ENCODE measurements at places on chromosomes 3 and 15.

GRCh38 chr3:139534455-139534812 is 5.1 kb downstream of the RBP1 start:
- no peak for DNase-seq

- DNase-seq, result no peak
These were observed 908 bp upstream of the ADPGK start for GRCh38 chr15:72784456-72784876.

GRCh38 chr3:8730656-8731055 is 2.9 kb upstream of the CAV3 start:
- no peak for DNase-seq

DNA sequence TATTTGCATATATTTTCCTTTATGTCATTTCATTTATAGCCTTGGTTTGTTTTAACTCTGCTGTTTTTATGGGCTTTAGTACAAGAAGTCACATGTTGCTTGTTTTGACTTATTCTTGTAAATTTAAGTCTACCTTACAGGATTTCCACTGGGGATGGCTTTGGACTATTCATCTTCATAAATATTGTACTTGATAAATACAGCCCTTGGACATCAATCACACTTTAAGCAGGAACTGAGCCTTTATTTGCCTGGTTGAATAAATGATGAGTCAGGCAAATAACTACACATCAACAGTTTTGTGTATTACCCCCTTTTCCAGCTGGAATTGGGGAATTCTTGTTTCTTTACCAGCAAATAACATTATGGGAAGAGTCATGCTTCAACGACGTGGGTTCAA is 286.0 kb downstream of the CNTN3 start:
- DNase-seq, result no peak

- no peak for DNase-seq
These were observed 306.4 kb upstream of the CNTN3 start for GRCh38 chr3:74920721-74921350.

DNA sequence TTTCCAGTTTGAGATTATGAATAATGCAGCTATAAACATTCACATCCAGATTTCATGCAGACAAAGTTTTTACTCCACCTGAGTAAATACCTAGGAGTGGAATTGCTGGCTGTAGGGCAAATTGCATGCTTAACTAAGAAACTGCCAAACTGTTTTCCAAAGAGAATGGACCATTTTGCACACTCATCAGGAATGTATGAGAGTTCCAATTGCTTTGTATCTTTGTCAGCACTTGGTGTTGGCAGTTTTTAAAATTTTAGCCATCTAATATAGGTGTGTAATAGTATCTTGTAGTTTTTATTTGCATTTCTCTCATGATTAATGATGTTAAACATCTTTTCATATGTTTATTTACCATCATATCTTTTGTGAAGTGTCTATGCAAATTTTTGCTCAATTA is 40.6 kb upstream of the TRIM59 start:
- no peak for DNase-seq

GRCh38 chr15:47514200-47514652 is 203.1 kb upstream of the SEMA6D start:
- no peak for DNase-seq

DNA sequence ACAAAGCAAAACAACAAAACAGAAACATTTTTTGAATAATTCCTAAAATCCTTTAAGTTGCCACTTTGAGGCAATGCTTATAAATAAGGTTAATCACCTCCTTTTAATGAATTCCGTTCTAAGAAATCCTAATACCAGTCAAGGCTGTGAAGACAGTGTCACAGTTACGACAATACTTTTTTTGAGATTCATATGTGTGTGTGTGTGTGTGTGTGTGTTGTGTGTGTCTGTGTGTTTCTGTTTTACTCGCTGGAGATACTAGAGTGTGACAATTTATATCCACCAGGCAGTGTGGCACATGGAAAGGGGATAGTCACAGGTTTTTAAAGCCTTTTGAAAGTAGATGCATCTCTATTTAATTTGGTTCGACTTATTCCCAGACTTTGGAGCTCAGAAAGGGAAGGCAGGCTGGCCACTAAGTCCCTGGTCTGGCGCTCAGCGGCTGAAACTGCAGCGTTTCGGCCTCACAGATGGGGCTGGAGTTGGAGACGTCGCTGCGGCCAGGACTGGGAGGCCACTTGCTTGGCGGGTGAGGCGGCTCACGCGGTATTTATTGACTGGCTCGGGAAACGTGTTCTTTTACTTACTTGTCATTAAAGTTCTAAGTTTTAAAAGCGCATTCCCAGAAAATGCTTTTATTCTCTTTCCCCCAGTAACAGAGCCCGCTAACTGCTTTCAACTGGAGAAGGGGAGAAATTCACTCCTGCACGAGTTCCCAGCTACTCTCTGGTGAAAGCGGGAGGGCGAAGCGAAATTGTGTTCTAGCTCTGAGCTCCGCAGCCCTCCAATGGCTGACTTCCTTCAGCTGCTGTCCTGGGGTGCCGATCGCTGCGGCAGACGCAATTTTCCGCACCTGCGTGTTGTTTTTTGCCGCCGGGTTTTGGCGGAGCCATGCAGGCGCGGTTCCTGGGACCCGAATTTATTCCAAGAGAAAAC is 13.7 kb downstream of the ZIC1 start:
- DNase-seq, result no peak

GRCh38 chr3:190024912-190025311 is 95.8 kb downstream of the P3H2 start:
- no peak for DNase-seq

DNA sequence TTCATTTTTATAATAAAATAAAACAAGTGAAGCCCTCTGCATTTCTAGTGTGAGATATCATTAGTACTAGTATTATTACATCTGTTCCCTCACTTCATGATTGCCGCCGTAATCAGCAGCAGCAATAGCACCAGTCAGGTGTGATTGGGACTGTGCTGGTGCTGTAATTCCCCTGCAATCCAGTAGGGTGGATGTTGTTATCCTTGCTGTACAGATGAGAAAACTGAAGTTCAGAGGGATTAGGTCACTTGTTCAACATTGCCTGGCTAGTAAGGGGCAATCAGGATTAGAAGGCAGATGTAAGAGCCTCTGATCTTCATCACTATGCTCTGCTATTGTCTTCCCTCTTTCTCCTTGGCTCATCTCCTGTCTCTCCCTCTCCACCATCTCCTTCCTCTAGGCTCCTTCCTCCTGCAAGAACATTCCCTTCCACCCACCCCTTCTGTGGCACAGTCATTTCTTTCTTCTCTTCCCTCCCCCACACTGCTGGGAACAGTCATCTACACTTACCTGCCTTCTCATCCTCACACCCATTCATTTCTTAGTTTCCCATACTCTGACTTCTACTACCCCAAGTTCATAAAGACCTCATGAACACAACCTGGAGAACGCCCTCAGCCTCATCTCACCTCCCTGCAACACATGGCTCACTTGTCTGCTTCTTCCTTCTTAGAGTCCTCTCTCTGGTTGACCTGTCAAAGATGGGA is 29.7 kb downstream of the CRYGS start:
- DNase-seq, result no peak

GRCh38 chr3:160725338-160725737 is 30.7 kb upstream of the PPM1L start:
- no peak for DNase-seq

- no peak for DNase-seq
These were observed 22.2 kb downstream of the IQSEC1 start for GRCh38 chr3:13051066-13051465.

DNA sequence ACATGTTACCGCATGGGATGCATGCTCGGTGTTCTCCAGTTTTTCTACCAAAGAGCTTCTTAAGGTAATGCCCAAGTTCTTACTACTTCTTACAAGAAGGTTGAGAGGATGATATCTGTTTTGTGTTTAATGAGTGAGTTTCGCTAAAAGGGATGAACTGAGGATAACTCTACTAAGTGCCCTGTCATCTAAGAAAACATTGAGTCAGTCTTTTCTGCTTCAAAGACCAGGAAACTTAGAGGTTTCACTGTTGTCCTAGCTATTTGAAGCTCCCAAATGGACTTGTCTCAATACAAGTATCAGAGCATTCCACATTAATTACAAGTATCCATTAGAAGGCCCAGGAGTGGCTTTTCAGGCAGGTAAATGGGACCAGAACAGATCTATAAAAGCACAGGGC is 296.2 kb downstream of the KBTBD8 start:
- DNase-seq, result no peak

DNA sequence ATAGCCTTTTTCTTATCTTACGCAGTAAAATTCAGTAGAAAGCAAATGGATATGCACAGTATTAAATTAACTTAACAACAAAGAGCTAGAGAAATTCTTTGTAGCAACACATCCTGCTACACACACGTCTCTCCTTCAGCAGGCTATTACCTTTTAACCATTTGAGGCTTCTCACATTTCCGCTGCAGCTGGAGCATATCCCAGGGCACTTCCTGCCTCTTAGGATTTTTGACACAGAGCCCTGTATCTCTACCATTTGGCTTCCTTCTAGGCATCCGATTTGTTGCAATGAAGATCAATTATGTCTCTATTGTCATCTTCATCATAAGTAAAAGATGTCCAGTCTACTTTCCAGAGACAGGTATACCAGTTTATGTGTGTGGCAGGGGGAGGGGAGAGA is 292.4 kb upstream of the CBLB start:
- no peak for DNase-seq

GRCh38 chr3:192675958-192676649 is 51.2 kb downstream of the FGF12 start:
- DNase-seq, result no peak

- DNase-seq, result peak; percentile 14
These were observed 545 bp upstream of the RFX7 start for GRCh38 chr15:56244038-56244810.

DNA sequence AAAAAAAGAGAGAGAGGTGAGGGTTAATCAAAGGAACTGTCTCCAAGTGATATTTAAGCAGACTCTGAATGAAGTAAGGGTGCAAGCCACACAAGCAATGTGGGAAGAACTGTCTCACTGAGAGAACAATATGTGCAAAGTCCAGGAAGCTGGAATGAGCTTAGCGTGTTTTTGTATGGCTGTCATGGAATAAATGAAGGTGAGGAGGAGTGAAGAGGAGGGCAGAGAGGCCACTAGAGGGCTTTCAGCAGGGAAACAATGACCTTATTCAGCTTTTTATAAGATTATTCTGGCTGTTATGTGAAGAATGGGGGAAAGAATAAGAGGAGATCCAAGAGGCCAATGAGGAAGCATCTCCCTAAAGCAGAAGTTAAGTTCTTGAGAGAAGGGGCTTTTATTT is 86.9 kb upstream of the COL8A1 start:
- no peak for DNase-seq

DNA sequence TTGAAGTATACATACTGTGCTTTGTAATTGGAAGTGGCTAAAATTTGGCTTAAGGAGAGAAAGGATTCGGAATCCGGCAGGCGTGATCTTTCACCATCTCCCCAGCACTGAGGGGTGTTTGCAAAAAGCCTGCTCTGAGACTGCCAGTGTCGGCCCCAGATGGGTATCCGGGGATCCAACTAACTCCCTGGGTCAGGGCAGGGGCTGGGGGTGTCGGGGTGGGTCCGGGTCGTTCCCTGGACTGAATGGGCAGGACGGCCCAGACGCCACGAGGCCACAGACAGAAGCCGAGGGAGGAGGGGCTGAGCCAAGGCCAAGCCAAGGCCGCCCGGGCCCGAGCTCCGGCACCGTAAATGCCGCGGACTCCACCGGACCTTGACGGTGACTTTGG is 349 bp downstream of the PPIB start:
- DNase-seq, result no peak

- no peak for DNase-seq
These were observed 55.5 kb downstream of the SATB1 start for GRCh38 chr3:18369551-18370185.

DNA sequence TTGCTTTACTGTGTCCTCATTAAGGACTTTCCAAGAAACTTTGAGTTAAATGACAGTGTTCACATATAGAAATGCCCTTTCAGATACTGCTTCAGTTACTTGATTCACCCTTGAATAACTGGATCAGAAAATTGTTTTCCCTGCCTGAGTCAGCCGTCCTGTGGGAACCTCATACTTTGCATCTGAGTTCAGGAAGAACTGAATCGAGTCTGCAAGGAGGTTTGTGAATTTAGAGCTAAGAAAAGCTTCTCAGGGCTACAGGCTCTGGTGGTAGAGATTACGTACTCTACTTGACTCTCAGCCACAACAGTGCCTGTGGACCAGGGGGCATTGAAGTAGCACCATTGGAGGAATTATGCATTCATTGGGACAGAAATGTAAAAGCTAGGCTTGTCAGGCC is 252.4 kb upstream of the C2CD4B start:
- DNase-seq, result no peak

- DNase-seq, result no peak
These were observed 77.0 kb downstream of the MAGI1 start for GRCh38 chr3:65961733-65962132.

DNA sequence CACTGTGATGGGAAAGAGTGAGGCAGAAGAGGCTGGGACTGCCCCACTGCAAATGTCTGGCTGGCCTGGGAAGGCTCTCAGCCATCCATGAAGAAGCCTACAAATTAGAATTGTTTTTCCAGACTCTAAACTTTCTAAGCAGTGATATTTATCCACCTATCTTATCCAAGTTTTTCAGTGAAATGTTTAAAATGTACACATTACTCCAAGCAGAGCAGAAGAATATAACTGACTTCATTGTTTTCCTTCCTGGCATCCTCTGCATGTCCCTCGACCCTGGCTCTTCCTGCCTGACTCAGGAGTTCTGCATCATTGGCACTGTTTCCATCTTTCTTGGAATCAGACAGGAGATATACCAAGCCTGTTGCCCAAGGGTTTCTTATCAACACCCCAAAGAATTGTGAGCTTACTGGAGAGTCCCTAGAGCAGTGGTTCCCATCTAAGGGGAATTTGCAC is 401.5 kb upstream of the PROK2 start:
- DNase-seq, result no peak

- DNase-seq, result no peak
These were observed 684 bp downstream of the SLTM start for GRCh38 chr15:58932710-58933280.

DNA sequence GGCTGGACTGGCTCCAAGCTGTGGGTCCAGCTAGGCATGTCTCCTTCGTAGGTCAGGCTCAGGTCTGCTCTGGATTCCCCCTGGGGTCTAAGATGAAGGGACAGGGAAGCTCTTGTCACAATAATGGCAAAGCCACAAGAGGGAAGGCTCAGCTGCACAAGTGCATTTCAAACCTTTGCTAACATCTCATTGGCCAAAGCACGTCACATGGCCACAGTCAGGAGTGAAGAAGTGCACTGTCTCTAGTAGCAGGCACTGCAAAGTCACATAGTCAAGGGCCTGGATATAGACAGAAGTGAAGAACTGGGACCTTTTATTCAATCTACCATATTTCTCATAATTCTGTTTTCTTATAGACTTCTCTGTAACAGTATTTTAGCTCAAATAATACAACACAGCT is 20.1 kb downstream of the DLEC1 start:
- DNase-seq, result no peak

- no peak for DNase-seq
These were observed 12.3 kb upstream of the CDAN1 start for GRCh38 chr15:42749266-42749665.

DNA sequence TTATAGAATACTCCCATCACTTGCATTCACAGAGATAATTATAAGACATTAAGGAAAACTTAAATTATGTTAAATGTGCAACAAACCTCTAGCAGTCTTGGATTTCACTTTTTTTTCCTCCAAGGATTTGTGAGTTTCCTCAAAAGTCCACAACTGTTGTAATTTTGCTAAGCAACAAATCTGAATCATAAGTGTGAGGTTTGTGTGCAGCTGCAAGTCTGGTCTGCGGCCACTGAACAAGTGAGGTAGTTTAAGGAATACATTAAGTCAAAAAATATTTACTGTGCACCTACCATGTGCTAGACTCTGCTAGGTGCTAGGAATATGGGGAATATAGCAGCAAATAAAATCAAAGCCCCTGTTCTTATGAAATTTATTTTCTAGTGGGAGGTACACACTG is 70.2 kb downstream of the LRRC28 start:
- DNase-seq, result no peak

GRCh38 chr3:66392966-66393332 is 107.9 kb downstream of the LRIG1 start:
- no peak for DNase-seq

Data from hypothalamus (tissue), 51 donors.